NCI-H226 (cell line): ENCODE measurements at places on chromosomes 13 and 19.
A peak's percentile ranks its signal among the peaks of the same experiment; 100 is the strongest.

DNA sequence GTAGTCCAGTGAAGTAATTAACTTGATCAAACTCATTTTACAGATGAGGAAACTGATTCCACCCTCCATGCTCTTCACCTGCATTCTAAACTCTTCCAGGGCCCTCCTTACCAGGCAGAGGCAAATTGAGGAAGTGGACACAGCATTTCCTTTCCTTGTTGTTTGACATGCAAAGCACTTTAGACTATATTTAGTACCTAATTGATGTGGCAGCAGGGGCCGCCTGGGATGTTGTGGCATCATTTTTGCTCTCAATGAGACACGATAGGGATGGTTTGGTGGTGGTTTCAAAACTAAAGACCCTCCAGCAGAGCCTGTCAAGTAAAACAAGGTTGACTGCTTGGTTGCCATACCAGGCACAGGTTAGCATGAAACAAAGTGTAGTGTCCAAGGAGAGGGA lies 7.9 kb downstream of the SIPA1L3 start:
- DNase-seq, result no peak

DNA sequence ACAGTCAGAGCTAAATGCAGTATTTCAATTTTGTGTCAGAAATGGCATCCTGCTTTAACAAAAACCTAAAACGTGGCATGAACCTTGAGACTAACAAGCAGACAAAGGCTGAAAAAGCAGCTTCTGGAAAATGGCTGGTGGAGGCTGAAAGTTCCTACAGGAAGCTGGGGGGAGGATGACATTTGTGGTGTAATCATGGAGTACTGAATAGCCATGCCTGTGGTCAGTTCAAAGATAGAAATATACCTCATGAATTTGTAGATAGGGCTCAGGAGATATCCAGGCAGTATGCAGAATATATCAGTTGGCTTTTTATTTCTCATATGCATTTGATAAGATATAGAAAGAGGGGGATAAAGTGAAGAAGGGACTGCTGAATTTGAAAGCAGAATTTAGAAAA lies 181.7 kb downstream of the UQCRFS1 start:
- peak; percentile 77 for DNase-seq

- DNase-seq, result no peak
Measured at GRCh38 chr13:95019886-95020285, 281.4 kb downstream of the ABCC4 start.

DNA sequence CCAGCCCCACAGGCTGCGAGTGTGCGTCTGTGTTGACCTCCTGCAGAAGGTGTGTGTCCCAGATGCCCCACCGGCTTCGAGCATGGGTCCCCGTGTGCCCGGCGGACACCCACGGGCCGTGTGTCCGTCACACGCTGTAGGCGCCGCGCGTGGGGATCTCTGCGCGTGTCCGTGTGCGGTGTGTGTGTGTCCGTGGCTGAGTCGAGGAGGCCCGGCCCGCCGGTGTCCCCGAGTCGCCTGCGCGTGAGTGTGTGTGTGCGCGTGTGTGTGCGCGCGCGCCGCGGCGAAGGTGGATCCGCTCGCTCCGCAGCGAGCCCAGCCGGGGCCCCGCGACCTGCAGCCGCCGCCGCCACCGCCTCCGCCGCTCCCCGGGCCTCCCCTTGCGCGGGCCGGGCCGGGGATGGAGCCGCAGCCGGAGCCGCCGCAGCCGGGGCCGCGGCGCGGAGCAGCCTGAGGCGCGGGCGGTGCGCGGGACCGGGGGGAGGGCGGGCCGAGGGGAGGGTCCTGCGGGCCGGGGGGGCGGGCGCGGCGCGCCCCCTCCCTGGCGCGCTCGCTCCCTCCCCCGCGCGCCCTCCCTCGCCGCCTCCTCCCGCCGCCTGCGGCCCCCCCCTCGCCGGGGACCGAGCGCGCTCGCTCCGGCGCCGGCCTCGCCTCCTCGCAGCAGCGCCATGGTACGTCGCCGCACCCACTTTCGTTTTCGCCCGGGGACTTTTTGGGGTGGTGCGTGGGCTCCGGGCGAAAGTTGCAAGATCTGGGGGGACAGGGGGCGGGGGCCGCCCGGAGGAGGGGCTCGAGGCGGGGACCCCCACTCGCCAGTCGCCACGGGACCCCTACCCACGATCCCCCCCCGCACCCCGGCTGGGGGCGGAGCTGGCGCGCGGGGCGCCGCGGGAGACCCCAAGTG lies 7.1 kb upstream of the NFIC start:
- peak; percentile 44 for DNase-seq

DNA sequence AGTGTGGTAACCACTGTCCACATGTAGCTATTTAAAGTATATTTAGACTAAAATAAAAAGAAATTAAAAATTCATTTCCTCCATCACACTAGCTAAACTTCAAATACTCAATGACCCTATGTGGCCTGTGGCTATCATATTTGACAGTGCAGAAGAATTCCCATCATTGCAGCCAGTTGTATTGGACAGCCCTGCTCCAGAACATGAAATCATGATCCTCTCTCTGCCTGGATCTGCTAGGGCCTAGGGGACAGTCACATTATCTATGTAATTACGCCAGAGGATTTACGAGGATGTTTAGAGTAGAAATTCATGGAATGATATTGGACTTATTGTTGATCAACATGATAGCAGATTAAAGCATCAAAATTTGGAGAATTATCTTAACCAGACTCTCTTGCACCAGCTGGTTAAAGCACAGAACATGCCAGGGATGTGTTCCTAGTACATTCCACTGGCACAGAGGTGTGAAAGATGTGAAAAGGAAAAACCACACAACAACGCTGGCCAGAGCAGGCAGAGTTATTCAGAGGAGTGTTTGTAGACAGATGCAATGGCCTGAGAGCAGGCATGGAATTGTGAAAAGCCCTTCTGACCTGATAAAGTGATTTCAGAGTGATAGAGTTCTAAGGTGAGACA lies 108.9 kb upstream of the STARD13 start:
- no peak for DNase-seq

GRCh38 chr13:63481334-63481733 lies 2065.7 kb upstream of the PCDH20 start:
- DNase-seq, result peak; percentile 82

GRCh38 chr19:18425515-18426415 lies 6.6 kb downstream of the SSBP4 start:
- no peak for DNase-seq

DNA sequence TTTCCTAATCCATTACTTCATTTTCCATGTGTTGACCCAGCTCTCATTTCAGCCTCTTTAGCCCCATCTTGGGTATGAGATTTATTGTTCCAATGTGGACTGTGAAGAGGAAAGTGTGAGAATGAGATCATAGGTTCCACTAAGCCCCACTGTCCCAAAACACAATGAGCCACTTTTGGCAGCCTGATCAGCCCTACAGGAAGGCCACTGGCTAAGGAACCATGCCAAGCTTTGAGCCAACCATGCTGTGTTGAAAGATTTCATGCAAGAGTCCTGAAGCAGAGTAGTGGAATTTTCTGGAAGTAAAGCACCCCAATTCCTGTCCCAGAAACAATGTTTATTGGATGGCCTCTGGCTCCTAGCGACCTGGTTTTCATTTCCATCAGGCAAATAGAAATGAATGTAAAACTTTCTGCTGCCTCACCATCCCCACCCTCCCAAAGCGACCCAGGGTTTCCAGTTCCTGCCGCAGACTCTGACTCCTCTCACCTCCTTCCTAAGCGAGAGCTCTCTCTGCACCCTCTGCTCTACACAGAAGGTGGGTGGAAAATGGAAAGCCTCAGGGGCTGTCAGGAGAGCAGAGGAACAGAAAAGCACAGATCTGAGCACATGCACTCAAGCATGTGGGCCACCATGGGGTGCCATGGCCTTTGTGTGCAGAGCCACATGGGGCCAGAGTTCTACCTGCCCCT lies 73.1 kb downstream of the KCTD12 start:
- DNase-seq, result no peak

DNA sequence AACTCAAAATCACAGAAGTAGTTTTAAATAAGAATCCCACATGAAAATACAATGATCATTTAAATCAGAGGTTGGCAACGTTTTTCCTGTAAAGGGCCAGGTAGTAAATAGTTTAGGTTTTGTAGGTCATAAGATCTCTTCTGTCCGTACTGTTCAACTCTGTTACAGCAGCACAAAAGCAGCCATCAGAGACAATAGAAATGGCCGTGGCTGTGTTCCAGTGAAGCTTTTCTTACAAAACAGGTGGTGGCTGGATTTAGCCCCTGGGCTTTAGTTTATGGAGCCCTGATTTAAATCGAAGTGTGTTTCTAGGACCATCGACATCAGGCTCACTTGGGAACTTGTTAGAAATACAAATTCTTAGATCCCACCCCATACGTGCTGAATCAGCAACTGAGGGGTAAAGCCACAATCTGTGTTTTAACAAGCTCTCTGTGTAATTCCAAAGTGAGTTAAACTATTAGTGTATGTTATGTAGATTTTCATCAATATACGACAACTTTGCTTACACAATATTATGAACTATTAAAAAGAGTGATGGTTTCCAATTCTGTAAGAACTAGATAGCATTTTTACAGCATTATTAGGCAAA lies 54.8 kb upstream of the MIR17HG start:
- no peak for DNase-seq

DNA sequence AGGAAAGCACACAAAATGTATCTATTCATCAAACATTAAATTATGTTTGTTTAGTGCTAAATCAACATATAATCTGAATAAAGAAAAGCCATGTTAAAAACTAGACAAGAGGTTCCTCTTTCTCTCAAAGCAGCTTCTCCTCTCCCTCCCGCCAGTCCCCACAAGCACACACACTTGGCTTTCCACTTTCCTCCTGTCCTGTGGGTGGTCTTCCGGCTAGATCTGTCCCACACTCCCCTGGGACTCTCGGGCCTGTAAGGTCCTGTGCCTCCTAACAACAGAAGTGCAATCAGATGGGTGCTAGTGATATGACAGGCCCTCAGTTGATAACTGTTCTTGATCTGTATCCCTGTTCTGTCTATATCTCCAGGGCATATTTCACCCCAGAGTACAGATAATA lies 45.6 kb upstream of the RAP2A start:
- DNase-seq, result no peak

GRCh38 chr19:10144361-10144760 lies 24.7 kb upstream of the EIF3G start:
- DNase-seq, result no peak

DNA sequence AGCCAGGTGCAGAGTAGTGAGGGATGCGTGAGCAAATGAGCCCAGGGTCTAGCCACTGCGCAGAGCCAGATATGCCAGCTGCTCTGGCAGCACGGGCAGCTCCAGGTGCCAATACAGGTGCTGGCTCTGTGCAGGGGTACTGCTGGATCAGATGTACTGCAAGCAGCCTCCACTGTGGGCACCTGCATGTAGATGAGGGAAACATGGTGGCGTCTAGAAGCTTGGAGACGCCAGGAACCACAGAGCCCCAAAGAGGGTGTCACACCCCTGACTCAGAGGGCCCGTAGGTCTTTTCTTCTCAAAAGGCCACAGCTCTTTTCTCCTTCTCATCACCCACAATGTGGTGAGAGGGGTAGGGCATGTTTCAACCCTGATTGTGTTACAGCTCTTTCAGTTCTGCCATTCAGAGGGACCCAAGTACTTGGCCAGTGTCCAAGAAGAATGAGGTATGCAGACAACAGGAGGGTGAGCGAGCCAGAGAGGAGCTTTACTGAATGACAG lies 244.4 kb upstream of the SLITRK1 start:
- no peak for DNase-seq

GRCh38 chr13:44934724-44935123 lies 54.5 kb downstream of the NUFIP1 start:
- peak; percentile 49 for DNase-seq

GRCh38 chr19:2616741-2617392 lies 85.6 kb downstream of the GNG7 start:
- no peak for DNase-seq

GRCh38 chr13:111423168-111423785 lies 102.8 kb downstream of the TEX29 start:
- no peak for DNase-seq

DNA sequence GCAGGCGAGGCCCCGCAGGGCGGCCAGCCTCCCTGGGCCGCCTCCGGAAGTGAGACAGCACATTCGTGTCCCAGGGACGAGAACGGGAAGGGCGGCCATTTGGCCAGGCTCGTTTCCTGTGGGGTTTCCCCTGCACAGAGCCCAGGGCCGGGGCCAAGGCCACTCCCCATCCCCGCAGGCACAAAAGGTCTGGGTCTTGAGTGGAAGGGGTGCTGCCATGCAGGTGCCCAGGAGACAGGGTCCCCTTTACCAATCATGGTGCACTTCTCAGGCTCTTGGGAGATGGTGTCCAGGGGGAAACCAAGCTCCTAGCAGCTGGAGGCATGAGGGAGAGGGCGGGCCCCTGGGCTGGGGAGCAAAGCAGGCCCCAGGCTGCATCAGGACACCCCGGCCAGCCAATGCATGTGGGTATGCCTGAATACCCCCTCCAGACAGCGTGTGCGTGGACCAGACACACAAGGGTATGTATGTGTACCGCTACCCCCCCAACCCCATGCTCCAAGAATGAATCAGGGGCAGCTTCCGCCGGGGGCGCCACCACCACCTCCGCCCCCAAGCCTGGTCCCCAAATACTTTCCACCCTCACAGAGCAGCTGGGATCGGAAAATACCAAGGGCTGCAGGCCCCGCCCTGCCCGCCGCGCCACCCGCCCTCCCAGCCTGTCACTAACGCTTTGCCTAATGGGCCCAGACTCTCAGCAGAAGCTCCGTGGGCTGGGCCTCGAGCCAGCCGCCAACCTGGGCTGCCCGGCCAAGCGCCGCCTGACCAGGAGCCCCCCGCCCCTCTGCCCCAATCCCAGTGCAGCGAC lies 37.6 kb upstream of the NANOS3 start:
- peak; percentile 80 for DNase-seq

- DNase-seq, result no peak
Measured at GRCh38 chr13:29802621-29803020, 47.8 kb downstream of the UBL3 start.

GRCh38 chr13:63088226-63088625 lies 1672.6 kb upstream of the PCDH20 start:
- no peak for DNase-seq

GRCh38 chr19:6381030-6381750 lies 5.5 kb upstream of the PSPN start:
- DNase-seq, result no peak

- peak; percentile 10 for DNase-seq
Measured at GRCh38 chr13:110815471-110816204, 99.2 kb downstream of the ANKRD10 start.

- no peak for DNase-seq
Measured at GRCh38 chr13:40407567-40407966, 258.9 kb downstream of the FOXO1 start.

- no peak for DNase-seq
Measured at GRCh38 chr13:112821340-112822055, 131.7 kb downstream of the ATP11A start.

GRCh38 chr13:20424559-20424852 lies 101.2 kb downstream of the CRYL1 start:
- no peak for DNase-seq
